ENCODE measurements at places on chromosomes 5 and 9.

GRCh38 chr9:129428864-129429577, 191.9 kb downstream of the C9orf50 start:
- DNase-seq = no peak

DNA sequence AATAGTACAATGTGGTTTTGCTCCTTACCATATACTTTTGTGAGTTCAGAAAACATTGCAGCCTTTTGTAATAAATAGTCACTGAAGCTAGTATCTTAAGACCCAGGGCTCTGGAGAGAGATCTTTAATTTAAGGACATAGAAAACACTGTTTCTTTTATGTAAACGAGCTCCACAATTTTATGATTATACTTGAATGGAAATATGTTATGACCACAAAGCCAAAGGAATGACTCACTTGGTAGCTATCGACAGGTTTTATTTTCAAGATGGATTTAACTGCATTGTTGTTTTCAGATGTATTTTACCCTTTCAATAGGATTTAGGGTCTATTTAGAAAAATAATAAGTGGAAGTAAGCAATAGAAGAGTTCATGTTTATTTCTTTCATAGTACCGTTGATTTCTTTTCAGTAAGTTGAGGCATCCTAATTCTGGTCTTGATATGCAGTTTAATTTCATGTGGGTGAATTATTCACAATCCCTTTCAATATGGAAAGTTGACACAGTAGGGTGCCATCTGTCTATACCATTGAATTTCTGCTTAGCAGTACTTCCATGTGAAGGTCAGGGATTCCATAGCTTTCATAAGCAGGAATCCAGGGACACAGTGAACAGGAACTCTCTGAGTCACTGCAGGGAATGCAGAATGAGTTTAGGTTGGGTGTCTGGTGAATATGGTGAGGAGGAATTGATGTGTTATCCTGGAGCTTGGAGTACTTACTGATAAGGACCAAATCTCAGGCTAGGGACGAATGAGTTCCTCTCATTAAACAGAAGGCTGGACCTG, 157.6 kb downstream of the CD180 start:
- DNase-seq = no peak

- DNase-seq = no peak
Observed at GRCh38 chr5:76406014-76406413, 2.9 kb downstream of the IQGAP2 start.

- DNase-seq = no peak
Observed at GRCh38 chr5:170353961-170354360, 35.2 kb downstream of the KCNMB1 start.

DNA sequence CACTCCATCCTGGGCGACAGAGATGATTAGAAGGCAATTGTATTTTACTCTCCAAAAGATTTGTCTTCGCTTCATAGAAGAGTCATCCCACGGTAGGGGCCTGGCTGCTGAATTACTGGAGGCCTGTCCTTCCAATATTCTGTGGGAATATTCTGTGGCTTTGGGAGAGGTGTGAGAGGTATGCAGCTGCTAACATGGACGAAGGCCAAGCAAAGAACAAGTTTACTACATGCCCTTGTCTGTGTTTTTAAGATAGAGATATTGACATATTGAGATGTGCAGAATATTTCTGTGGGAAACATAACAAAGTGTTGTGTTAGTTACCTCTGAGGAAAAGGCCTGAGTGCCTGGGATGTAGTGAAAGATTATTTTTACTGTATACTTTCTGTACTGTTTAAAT, 71.8 kb upstream of the SMIM15 start:
- no peak for DNase-seq

DNA sequence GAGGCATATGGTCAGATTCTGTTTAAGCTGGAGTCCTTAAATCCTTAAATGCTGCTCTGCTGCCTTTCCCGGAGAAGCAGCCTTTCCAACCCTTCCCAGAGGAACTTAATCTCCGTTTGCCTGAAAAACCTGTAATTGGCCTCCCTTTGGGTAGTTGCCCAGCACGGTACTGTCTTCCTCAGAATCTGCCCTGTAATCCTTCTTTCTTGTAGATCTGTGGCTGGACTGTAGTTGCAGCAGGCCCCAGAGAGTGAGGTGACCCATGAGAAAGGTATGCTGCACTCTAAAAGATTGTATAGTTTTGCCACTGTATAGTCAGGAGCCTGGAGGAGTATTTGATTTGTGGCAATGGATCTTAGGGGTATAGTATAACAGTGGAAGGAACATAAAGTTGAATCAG, 11.7 kb downstream of the SPIN1 start:
- no peak for DNase-seq

DNA sequence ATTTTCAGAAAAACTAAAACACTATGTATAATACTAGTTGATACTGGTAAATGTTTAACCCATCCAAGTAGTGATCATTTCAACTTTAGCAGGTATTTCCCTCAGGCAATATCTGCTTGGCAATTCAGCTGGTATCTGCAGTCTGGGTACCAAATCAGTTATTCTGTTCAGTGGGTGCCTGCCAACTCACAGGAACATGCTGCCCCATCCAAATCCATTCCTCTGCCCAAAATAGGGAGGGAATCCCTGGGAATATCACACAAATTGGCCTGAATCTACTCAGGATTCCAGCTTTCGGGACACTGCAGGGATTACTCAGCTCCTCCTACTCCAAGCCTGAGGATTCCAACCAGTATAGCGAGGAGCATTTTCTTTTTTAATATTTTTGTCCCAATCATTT, 61.7 kb upstream of the PDE4D start:
- DNase-seq = no peak

Data from brain pericyte (primary cell).